Fibroblast of mammary gland (primary cell): ENCODE measurements at places on chromosomes 2 and 18.

DNA sequence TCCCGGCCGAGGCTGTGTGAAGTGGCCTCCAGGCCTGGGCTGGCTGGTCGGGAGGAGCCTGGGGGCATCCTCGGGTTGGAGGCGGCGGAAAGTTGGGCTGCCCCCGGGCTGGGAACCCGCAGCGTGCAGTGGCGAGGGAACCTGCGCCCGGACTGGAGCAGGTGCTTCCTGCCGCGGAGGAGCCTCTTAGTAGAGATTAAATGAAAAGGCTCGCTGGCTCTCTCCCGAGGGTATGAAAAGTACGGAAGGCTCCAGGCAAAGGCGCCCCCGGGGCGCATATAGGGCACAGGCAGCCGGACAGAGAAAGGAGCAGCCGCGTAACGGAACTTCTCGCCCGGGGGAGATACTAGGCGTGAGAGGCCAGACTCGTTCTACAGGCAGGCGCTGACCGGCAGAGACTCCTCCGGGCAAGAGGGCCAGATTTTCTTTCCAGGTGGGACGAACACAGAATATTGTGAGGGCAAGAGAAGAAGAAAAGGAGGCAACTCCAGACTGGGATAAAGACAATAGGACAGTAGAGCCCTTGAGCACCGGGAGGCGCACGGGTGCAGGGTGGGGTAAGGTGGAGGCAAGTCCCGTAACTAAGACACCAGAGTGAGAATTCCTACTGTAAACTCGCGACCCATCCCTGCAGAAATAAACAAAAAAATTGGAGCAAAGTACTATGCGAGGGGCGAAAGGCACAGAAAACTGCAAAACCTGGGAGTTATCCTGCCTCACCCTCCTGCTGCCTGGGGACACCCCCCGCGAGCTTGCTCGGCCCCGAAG, 816 bp downstream of the CDH2 start:
- DNase-seq: peak; percentile 24

GRCh38 chr2:237873421-237873831, 14.0 kb downstream of the RAMP1 start:
- no peak for DNase-seq

DNA sequence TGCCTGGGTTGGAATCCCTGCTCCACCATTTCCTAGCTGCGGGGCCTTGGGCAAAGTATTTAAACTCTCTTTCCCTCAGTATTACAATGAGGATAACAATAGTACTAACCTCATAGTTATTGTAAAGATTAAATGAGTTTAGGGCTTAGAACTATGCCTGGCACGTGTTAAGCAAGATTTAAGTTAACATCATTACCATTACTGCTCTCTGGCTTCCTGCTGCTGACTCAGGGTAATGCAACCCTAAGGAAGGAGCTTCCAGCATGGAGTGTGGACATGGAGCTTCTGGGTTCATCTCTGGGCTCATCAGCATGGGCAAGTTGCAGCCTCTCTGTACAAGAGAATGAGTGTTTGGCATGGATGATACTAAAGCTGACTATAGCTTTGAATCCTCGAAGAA, 374.2 kb upstream of the MAP2 start:
- DNase-seq: no peak

- no peak for DNase-seq
Measured at GRCh38 chr18:38971881-38972280, 1406.3 kb upstream of the CELF4 start.
